ENCODE measurements at places on chromosomes 1 and 21.

DNA sequence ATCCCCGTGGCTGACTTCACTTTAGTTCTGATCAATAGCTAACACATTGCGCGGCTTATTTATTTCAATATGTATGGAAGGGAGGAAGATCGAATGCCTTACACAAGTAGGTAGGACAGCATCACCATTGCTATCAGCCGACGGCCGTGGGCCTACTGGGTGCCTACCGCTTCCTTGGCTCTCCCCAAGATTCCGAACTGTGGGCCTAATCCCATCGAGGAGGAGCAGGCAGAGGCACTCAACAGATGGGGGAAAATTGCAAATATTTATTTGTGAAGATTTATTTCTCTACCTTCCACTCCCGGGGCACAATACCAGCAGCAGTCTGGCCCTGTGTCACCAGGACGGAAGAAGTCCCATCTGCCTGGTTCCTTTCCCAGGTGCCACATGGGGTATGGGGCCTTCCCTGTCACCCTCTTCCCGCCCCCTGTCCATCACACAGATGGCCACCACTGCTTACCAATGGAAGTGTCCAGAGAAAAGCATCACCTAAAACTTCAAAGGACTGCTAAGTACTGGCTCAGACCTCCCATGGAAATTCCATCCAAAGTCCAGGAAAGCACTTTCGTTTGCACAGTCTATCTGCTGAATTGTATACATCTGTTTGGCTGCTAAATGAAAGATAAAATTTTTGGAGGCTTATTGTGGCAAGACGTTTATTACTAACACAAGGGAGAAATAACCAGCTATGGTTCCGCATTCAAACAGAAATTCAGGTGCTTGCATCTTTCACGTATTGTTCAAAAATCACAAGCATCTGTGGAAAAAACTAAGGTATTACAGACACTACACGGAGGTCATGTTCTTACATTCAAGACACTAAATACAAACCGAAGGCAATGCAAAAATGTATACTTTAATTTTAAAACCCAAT is 11.8 kb downstream of the AGT start:
- DNase-seq: no peak

DNA sequence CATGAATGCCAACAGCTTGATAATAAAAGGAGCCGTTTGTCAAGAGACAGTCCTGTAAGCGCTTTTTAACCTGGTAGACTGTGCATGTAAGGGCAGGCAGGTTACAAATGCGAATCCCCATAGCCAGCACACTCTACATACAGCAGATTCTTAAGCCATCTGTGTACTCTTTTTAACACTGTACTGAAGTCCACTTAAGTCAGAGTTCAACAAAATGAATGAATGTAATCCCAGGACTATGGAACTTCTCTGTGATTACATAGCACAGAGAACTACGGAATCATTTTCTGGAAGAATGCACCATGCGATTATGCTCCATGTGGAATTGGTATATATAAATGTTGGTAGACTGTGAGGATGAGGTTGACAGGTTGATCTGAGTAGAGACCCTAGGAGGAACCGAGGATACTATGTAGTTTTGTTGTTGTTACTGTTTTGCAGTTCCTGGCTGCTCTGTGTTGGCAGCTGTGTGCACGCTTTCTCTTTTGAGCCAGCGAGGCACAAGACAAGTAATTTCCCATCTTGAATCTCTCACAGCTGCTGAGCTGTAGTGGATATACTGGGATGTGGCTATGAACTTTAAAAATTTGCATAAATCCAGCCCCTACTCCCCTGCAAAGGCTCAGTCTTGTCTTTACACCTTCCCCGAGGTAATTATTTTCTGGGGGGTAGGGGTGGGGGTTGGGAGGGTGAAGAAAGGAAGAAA is 21.9 kb downstream of the LRRC8D start:
- no peak for DNase-seq

GRCh38 chr1:162550925-162551324 is 10.6 kb upstream of the UAP1 start:
- DNase-seq: no peak

- DNase-seq: peak; percentile 62
These were observed 12.5 kb upstream of the SARS1 start for GRCh38 chr1:109201123-109201703.

DNA sequence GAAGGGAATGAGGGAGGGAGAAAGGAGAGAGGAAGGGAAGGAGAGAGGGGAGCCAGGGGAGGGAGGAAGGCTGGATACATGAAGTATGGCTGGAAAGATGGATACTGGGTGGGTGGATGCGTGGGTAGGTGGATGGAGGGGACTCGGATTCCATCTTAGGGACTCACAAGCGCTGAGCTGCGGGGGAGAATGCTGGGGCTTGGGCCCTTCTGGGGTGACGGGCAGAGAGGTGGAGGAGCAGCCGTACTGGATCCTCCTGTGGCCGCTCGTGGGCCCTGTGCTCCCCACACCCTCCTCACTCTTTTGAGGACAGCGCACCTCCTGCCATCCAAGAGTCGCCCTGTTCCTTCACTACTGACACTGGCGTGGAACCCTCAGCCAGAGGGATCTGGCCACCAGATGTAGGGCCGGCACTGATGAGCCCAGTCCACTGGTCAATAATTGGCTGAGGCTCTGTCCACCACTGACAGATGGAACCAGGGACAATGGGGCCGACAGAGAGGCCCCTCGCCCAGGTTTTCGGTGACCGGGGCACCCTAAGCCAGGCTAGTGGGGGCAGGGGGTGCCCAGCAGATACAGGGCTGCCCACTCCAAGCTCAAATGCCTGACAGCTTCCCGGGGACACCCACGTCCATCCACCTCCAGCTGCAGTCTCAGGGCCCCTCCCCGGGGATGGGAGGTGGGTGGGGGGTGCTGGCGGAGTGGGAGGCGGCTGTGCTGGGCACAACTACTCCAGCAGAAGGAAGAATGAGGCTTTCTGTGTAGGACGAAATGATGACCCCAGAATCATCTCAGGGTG is 4.4 kb upstream of the ACTRT2 start:
- DNase-seq: peak; percentile 13

DNA sequence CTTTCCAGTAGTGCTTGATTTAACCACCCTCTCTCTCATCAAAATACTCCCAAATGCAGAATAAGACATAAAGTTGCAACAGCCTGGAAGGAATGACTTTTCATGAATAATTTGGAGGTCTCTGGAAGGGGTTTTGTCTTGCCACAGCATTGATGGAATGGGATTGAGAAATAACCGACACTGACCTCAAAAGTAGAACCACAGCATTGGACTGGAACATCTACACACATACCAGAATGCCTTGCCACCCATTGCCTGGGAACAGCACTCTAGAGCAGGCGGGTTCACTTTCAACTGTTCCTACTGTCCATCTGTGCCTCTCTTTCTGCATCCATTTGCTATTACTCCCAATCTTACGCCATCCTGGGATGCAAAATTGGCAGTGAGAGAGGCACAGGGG is 149.1 kb upstream of the USP24 start:
- DNase-seq: no peak

DNA sequence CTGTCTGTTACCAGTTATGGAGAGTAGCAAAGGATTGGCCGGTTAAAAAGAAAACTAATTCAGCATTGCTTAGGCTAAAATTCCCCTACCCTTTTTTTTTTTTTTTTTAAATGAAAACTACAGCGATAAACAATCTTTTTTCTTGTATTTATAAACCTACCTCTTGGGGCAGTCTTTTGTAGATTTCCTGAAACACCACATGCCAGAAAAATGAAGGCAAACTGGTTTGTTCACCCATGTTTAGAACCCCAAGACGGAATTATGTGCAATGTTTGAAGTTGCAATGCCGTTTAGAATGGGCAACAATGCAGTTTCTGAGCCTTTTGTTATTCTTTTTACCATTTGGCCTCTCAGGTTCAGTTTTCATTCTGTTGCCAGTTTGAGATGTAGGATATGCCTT is 59.1 kb downstream of the PRDM2 start:
- DNase-seq: no peak

DNA sequence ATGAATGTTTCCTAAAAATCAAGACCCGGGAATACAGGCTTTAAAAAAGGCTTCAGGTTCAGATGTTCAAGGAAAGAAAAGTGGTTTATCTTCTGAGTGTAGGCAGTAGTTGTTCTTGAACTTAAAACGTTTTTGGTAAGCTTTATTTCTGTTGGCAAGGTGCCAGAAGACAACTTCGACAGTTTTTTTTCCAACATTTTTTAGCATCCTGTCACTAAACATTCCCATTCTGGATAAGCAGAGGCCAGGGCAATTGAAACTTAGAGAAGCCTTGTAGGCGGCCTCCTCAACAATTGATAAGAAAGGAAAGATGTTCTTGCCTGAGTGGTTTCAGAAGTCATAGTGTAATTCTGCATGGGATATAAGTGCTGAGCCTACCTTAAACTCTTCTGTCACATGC is 66.7 kb downstream of the PATJ start:
- no peak for DNase-seq

- no peak for DNase-seq
These were observed 20.6 kb upstream of the CEP85 start for GRCh38 chr1:26213335-26213905.

DNA sequence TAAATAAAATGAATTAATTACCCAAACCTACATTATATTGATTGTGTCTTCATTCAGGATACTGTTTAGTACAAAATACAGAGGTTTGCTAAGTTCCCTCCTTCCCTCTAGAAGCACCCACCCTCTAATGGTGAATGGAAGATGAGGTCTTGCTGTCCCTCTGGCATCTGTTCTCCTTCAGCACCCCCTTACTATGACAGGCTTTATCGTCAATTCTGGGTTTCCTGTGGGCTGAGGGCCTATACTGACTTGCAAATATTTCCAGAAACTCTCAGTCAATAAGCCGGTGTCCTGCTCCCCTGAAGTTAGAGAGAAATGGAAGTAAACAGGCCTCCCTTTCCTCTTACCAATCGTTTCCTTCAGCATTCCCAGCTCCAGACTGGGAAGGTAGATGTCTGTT is 13.2 kb downstream of the LAX1 start:
- DNase-seq: no peak

DNA sequence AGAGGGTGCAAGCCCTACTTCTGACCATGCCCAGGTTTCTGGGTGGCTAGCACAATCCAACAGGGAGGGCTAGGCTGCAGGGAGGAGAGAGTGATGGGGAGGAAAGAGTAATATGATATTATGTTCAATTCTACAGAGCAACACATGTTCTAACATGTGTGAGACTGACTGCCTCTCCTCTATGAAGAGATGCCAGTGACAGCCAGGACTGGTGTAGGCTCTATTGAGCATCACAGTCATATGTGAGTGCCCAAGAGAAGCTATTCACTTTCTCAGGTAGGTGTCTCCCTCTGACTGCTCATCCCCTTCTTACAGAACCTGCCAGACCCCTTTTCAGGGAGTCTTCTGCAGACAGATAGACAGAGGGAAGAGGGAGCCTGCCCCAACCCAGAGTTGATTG is 446.1 kb downstream of the SIPA1L2 start:
- DNase-seq: no peak

GRCh38 chr21:39051588-39051949 is 131.7 kb downstream of the PSMG1 start:
- DNase-seq: no peak

GRCh38 chr1:220336391-220337031 is 64.3 kb upstream of the RAB3GAP2 start:
- DNase-seq: no peak

DNA sequence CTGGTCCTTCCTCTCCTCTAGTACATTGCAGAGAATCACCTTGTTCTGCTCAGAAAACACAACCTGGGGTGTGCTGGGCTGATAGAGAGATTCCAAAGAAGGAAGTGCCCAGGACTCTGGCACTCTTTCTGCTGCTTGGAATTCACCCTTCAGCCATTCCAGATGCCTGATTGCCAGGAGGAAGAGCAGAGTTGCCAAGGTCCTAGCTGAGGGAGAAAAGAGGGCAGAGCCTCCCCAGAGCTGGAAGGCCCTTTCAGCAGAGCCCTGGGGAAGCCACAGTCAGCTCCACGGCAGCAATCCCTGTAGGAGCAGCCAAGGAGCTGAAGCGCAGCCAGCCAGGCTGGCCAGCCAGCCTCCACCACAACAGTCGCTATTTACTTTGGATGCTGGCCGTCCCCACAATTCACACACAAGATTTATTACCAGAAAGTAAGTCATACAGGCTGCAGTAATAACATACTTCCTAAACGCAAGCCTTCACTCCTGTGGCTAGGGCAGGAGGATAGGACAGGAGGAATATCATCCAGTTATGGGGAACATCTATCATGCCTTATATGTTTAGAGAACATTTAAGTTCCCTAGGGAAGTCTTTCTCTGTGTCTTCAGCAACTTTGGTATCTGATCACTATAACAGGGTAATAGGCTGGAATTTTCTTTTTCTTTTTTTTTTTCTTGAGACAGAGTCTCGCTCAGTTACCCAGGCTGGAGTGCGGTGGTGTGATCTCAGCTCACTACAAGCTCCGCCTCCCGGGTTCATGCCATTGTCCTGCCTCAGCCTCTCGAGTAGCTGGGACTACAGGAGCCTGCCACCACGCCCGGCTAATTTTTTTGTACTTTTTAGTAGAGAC is 36.6 kb upstream of the SLC44A3 start:
- no peak for DNase-seq

DNA sequence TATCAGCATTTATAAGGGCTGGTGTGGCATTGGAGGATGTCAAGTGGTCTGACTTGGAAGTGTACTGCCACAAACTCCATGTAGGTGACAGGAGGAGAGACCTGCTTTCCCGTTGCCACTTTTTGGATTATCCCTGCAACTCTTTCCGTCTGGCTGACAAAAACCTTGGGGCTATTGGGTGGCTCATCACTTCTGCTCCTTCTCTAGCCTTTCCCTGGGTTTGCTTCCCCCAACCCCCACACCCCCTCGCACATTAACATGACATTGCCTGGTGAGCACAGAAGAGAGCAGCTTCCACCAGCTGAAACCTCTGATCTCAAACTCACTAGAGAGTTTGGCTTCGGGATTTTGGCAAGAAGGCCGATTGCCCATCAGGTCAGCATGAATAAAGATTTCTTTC is 39.2 kb downstream of the PROX1 start:
- no peak for DNase-seq

DNA sequence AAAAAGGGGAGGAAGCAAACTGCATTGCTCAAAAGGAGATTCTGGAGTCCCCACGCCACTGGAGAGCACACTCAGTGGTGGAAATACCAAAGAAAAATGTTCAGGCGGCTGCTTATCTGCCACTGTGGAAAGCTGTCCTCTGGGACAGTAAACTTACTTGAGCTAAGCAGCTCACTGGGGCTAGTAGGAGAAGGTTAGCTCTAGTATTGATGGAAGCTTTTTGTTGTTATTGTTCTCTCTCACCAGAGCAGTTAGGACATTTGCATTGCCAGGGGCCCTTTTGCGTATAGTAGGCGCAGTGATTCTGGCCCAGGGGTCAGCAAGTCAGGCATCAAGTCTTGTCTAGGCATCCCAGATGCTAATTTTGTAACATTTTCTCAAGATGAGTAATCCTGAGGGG is 15.6 kb downstream of the BACE2 start:
- DNase-seq: no peak

DNA sequence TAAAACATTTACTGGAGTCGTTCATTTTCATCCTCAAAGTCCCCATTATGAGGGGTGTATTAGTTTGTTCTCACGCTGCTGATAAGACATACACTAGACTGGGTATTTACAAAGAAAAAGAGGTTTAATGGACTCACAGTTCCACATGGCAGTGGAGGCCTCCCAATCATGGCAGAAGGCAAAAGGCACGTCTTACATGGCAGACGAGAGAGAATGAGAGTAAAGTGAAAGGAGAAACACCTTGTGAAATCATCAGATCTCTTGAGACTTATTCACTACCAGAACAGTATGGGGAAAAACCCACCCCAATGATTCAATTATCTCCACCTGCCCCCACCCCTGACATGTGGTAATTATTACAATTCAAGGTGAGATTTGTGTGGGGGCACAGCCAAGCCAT is 830.4 kb upstream of the RGS18 start:
- no peak for DNase-seq

Measured in activated naive CD4-positive, alpha-beta T cell treated with anti-CD3 and anti-CD28 coated beads, Interleukin-2, amount 10 ng/mL, durations not matched to agents 7 days and 5 days (primary cell).